GM13977 (cell line): ENCODE measurements at places on chromosomes 1 and 21.
A peak's percentile ranks its signal among the peaks of the same experiment; 100 is the strongest.

- peak; percentile 61 for DNase-seq
Observed at GRCh38 chr1:28592321-28593071, 431 bp downstream of the RAB42 start.

- no peak for DNase-seq
Observed at GRCh38 chr1:199913318-199913717, 114.2 kb upstream of the NR5A2 start.

GRCh38 chr1:223189903-223190724, 47.1 kb upstream of the TLR5 start:
- DNase-seq = peak; percentile 56

GRCh38 chr21:44932408-44933181, 7.2 kb upstream of the SLX9 start:
- DNase-seq = peak; percentile 88

DNA sequence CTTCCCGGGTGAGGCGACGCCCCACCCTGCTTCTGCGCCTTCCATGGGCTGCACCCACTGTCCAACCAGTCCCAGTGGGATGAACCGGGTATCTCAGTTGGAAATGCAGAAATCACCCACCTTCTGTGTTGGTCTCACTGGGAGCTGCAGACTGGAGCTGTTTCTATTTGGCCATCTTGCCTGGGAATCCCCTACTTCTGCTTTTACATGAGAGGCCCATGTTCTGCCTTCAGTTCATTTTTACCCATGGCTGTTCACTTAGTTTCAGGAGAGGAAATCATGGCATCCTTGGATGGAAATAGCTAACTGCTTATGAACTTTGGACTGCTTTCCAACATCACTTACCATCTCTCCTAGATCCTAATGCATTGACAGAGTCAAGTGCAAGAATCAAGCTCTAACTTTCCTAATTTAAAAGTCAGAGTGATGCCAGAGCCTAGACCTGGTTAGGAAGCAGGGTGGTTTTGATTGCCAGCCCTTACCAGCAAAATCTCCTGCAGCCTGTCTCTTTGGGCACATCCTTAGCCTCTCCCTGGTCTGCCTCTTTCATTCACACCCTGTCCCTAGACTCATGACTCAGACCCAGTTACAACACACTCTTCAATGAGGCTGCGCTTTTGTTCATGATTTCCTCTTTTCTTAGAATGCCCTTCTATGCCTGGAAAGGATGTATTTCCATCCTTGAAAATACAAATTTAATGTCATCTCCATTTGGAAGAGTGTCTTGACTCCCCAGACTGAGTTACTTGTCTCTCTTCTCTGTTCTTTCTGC, 137.2 kb downstream of the KCTD3 start:
- no peak for DNase-seq

DNA sequence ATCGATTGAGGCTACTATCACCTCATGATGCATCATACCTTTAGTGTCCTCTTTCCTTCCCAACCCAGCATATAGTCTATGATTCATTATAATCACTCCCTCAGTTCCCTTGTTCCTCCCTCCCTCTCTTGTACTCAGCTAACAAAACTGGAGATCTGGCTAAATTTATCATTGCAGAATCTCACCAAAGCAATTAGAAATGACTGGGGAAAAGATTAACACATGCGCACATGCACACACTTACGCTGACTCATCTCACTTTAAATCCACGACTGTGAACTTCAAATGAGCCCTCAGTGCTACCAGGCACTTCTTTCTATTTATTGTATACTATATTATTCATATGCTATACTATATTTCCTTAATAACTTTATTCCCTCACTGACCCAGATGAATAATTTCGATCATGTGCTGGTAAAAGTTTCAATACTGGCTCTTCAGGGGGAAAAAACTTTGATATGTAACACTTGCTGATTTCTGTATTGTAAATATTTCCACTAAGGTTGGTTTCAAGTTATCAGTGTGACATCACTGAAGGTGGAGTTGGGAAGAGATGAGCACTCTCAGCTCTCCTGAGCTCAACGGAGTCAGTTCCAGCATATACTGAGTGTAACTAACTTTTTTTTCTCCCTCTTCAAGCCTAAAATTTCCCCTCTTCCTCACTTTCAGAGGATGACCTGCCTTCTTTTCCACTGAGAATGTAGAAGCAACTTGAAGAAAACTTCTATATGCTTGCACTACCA, 613.7 kb upstream of the B3GALT2 start:
- no peak for DNase-seq

- no peak for DNase-seq
Observed at GRCh38 chr1:165637427-165637826, 6.4 kb downstream of the MGST3 start.

GRCh38 chr1:234722904-234723720, 113.1 kb upstream of the IRF2BP2 start:
- DNase-seq = peak; percentile 62

- DNase-seq = no peak
Observed at GRCh38 chr1:91744953-91745639, 140.9 kb downstream of the TGFBR3 start.

DNA sequence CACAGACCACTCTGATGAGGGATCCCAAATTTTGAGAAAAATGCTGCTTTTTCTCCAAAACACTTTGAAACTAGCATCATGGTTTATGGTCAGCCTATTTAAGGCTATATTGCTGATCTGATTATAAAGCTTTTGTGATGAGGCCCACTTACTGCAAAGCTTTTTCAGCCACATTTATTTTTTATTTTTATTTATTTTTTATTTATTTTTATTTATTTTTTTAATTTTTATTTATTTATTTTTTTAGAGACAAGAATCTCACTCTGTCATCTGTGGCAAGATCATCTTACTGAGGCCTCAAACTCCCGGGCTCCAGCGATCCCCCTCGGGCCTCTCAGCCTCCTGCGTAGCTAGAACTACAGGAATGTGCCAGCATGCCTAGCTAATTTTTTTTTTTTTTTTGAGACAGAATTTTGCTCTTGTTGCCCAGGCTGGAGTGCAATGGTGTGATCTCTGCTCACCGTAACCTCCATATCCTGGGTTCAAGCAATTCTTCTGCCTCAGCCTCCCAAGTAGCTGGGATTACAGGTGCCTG, 5.2 kb upstream of the BCAS2 start:
- no peak for DNase-seq

DNA sequence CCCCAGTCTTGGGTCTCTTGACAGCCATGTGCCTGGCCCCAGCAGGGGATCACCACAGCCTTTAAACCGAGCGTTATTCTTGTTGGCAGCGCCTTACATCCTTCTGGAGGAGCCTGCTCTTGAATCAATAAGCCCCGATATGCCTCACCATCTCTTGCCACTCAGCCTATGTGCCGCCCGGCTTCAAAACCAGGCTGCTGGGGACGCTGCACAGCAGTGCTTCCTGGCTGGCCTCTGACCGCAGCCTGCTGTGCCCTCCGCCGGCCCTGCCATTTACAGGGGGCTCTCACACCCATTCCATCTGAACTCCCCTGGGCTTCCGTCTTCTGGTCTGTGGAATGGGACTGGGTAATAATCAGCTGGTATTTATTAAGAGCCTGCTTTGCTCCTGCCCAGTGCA, 3.0 kb upstream of the PEX10 start:
- DNase-seq = no peak

- DNase-seq = no peak
Observed at GRCh38 chr1:160357286-160358002, 9.4 kb upstream of the NHLH1 start.

DNA sequence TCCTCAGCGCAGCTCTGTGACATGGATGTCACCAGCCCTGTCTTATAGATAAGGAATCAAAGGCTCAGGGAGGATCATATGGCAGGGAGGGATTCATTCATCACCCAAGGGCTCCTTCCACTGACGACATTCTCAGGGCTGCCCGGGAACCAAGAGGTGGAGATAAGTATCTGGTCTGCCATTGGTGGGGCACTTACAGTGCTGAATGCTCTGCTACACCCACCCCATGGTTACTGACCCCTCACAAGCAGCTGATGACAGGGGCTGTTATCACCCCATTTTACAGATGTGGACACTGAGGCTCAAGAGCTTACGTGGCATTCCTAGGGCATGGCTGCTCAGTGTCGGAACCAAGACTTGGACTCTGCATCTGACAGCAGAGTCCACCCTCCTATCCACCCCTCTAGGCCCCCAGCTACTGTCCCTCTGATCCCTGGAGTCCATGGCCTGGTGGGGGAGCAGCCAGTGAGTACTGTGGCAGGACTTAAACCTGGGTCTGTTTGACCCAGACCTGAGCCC, 155.1 kb downstream of the PTPRU start:
- DNase-seq = no peak
